Fibroblast of lung (primary cell): ENCODE measurements at places on chromosomes 16 and 17. TPM values are rescaled to one million over a fixed set of nuclear protein-coding genes. Genes with fewer than 3 reads are reported as not detected.

Gene ASPA
- 4.6 and 5.4 TPM in 2 replicates for total RNA-seq

Gene CIITA
- total RNA-seq, result 0.51 and 0.66 TPM in 2 replicates

Gene SLC43A2
- 2.3 and 8.4 TPM in 2 replicates for total RNA-seq

Gene KRT32
- under 0.01 TPM in 2 replicates for total RNA-seq

Gene MYL4
- total RNA-seq, result not detected in 2 replicates

Gene C16orf46
- total RNA-seq, result 0.51 TPM in 1 of 2 replicates, not detected in the other

Gene ENPP7
- not detected in 2 replicates for total RNA-seq

Gene CHST5
- under 0.01 TPM in 1 of 2 replicates, not detected in the other for total RNA-seq

Gene PRRT2
- 2.1 TPM in 2 replicates for total RNA-seq
